GM06990 (cell line): ENCODE measurements at places on chromosomes 5 and 9.

- no peak for DNase-seq
Observed at GRCh38 chr5:167837127-167837526, 454.3 kb upstream of the WWC1 start.

DNA sequence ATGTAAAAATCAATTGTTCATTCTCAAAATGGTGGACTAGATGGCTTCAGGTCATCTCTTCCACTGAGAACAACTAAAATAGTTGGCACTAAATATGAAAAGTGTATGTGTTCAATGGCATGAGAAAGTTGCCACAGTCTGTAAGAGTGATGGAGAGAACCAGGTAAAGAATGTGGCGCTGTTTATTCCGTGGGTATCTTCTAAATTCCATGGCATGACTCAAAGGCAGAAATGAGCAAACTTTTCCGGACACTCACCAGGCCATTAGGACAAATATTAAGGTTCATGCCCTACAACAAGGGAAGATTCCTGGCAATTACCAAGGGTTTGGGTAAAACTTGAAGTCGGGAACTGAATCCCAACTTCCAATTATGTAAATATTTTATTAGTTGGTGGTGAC lies 825.4 kb upstream of the CDH6 start:
- DNase-seq, result no peak

DNA sequence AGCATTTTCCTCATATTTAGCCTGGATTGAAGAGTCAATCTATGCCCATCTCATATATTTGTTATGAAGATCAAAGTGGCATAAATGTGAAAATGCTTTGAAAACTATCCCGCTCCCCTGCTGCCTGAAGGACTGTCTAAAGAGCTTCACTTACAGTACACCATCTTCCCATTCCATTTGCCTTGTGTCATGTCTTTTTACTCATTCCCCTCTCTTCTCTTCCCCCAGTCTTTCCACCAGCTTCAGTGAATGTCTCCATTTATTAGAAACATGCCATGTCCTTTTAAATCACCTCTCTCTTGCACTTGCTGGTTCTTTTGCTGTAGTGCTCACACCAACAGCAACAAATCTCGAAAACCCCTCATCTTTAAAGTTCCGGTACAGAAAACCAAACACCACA lies 192.7 kb upstream of the SGCD start:
- no peak for DNase-seq

DNA sequence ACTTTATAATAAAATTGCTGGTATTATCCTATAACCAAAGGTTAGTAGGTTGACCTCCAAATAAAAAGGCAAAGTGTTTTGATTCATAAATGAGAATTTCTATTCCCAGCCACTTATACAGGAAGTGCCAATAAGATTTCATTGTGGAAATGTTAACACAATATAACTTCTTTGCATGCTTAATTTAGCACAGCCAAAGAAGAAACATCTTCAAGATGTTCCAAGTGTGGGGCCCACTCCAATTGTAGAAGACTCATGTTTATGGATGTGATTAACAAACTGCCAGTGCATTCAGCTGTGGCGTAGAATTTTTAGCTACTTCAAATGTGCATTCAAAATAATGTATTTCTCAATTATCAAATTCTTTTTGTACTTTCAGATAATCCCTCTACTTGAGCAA lies 402.3 kb downstream of the DEPDC1B start:
- no peak for DNase-seq

GRCh38 chr9:1775230-1775629 lies 239.9 kb upstream of the SMARCA2 start:
- no peak for DNase-seq

DNA sequence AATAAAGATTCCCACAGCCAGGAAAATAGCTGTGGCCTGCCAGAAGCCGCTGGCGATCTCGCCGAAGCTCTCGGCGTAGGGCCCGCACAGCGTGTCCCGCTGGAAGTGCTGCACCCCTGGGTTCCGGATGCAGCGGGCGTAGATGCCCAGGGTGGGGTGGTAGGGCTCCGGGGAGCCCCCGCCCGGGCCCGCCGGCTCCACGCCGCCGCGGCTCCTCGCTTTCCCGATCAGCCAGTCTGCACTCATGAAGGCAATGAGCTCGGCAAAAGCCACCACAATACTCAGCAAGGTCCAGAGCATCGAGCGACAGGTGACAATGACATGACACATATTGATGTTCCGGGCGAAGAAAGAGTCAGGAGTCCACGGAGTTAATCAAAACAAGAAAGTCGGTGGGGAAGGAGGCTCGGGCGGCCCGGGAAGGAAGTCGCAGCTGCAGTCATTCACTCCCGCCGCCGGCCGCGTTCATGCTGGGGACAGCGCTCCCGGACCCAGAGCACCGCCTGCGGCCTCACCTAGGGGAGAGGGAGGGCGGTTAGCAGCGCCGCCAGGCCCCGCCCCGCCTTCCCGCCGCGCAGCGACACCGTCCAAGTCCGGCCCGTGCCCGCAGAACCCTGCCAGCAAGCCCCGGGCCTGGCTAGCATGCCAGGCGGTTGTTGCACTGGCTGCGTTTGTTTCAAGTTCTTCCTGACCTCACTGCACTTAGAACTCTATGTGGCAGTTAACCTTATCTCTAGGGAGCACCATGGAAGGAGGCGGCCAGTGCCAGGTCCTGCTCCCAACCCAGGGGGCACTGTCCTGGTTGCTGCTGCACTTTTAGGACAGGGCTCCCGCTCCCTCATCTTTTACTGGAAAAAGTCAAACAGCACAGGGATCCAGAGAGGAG lies 138.4 kb downstream of the LHFPL2 start:
- peak; percentile 71 for DNase-seq

- no peak for DNase-seq
Observed at GRCh38 chr9:28699632-28700031, 1126.4 kb upstream of the C9orf72 start.

GRCh38 chr9:95104980-95105379 lies 212.5 kb downstream of the FANCC start:
- DNase-seq, result no peak

DNA sequence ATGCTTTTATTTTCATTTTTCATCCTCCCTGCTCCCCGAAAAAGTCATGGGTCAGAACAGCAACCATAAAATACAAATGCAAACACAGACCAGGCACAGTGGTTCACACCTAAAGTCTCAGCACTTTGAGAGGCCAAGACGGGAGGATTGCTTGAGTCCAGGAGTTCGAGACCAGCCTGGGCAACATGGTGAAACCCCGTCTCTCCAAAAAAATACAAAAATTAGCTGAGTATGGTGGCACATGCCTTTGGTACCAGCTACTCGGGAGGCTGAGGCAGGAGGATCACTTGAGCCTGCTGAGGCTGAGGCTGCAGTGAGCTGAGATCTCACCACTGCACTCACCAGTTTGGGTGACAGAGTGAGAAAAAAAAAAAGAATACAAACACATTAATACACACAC lies 60.3 kb downstream of the ARHGEF37 start:
- no peak for DNase-seq

GRCh38 chr5:36653044-36653705 lies 46.8 kb downstream of the SLC1A3 start:
- no peak for DNase-seq

DNA sequence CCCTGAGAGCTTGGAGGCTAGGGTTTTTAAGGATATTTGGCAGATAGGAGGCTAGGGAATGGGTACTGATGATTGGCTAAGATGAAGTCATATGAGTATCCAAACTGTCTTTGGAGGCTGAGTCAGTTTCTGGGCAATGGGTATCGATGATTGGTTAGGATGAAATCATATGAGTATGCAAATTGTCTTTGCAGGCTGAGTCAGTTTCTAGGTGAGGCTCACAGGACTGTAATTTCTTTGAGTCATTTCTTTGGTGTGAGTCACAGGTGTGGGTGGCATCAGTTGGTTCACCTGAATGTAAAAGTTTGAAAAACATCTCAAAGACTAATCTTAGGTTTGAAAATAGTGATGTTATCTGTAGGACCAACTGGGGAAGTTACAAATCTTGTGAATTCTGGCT lies 1068.0 kb downstream of the NR2F1-AS1 start:
- no peak for DNase-seq

GRCh38 chr5:43141211-43141610 lies 20.5 kb downstream of the ZNF131 start:
- DNase-seq, result no peak

DNA sequence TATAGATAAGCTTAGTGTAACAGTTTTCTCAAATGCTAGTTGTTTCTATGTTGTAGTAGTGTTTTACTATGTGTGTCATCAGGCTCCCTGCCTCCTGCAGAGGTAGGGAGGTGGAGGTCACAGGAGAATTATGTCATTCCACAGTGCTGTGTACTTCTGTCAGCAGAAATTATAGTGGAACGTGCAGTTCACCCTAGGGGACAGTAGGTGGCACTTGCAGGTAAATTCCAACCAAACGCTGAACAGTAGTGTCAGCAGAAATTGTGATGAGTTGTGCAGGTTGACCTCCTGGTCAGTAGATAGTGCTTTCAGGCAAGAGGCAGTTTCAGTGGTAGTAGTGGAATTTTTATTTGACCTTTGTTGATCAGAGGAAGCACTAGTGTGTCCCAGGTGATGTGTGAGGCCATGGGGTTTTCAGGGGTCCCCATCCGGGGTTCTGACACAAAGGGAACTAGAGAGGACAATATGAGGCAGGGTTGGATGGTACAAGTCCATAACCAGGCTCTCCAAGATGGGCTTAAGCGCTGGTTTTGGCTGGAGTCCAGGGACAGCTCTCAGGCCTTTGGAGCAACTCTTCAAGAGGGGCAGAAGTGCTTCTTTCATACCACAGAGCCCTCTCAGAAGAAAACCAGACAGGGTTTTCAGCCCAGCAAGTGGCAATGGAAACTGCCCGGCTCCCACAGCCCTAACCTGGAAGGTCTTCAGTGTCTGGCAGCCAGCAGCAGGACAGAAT lies 402.9 kb downstream of the CYLC2 start:
- no peak for DNase-seq
